Activated naive CD4-positive, alpha-beta T cell treated with anti-CD3 and anti-CD28 coated beads for 36 hours (primary cell): ENCODE measurements at places on chromosomes 3 and 15. TPM values are rescaled to one million over a fixed set of nuclear protein-coding genes. Genes with fewer than 3 reads are reported as not detected.

Gene DLL4
- 0.14 TPM for total RNA-seq

Gene POLQ
- 20.1 TPM for total RNA-seq

Gene CPLX3
- not detected for total RNA-seq

Gene SKIC8
- 46.9 TPM for total RNA-seq

Gene RAD51
- total RNA-seq, result 68.8 TPM

Gene HHATL
- not detected for total RNA-seq

Gene AADACL2
- not detected for total RNA-seq

Gene NR2E3
- not detected for total RNA-seq

Gene CPEB1
- 0.10 TPM for total RNA-seq

Gene LTK
- total RNA-seq, result not detected

Gene DNAH12
- total RNA-seq, result not detected

Gene GPR160
- total RNA-seq, result 10.3 TPM

Gene TAGLN3
- total RNA-seq, result 1.2 TPM

GRCh38 chr15:65970937-65971740, 101.8 kb downstream of the RAB11A start:
- DNase-seq, result no peak

GRCh38 chr3:52023860-52024764, 28.4 kb upstream of the RPL29 start:
- no peak for DNase-seq

DNA sequence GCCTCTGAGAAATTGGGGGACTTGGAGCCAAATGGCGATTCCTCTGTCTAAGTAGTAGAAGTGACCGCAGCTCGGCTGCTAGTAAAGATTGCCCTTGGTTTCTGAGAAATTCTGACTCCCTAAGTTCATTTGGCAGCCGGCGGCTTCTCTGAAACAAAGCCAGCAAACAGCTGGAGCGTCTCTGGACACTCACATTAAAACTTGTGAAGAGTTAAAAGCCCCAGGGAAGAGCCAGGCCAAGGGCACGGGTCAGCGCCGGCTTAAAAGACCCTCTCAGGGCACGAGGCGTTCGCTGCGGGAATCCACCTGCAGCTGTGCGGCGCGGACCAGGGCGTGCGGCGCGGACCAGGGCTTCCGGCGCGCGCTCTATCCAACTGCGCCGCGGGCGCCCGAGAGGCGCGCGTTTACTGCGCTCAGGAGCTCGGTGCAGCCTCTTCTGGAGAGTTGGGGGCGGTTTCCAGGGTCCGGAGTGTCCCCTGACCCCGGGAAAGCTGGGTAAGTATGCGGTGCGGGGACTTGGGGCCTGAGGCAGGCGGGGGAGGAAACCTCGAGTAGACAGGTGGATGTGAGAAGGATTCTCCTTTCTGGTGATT, at the start of gene COL6A5:
Gene COL6A5 (plus strand): TSS at position 186 of the 593 bp plus-strand sequence. CDS start 27,967 bp downstream, outside the sequence.
- DNase-seq, result no peak

GRCh38 chr3:178381555-178381954, 154.7 kb upstream of the KCNMB2 start:
- no peak for DNase-seq

GRCh38 chr3:67558426-67558825, 96.0 kb downstream of the SUCLG2 start:
- DNase-seq, result no peak

DNA sequence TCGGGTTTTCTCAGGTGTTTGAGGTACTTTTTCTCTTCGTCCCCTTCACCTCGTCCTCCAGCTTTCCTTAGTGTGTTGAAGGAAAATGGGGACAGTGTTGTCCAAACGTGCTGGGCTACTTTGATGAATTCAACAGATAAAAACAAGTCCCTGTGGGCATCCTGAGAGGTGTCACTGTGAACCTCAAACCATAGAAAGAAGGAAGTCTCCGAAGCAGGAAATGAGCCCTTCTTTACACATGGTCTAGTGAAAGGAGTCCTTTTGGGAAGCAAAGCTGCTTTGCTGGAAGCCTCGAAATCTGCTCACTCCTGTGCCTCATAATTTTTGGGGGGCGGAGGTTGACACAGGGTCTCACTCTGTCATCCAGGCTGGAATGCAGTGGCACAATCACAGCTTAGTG, 10.6 kb downstream of the IL17RB start:
- DNase-seq, result no peak

DNA sequence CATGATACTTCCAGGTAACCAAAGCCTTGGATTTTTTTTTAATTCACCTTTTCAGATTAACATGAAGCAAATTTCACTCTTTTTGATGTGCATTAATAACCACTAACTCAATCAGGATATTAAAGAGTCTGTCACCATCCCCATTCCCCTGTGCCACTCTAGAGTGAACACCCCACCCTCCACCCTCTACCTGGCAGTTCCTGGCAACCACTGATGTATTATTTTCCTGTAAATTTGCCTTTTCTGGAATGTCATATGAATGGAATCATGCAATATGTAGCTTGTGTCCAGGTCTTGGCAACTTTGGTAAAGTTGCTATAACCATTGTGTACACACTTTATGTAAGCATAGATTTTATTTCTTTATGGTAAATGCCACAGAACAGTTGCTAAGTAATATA, 627.6 kb downstream of the MCTP2 start:
- no peak for DNase-seq

DNA sequence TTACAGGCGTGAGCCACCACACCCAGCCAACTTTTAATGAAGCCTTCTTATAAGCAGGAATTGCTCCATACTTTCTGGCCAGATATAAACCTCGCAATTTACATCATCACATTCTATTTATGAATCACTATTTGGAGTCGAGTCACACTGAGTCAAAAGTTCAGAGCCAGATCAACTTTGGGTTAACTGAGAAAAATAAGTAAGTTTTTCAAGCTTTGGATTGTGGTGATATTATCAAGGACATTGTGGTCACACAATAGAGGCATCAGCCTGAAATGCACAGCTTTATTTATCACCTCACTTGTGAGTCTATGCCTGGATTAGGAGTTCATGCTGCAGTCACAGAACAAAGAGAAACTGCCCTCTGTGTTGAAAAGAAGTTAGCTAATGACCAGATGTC, 1163.5 kb downstream of the ROBO1 start:
- no peak for DNase-seq

DNA sequence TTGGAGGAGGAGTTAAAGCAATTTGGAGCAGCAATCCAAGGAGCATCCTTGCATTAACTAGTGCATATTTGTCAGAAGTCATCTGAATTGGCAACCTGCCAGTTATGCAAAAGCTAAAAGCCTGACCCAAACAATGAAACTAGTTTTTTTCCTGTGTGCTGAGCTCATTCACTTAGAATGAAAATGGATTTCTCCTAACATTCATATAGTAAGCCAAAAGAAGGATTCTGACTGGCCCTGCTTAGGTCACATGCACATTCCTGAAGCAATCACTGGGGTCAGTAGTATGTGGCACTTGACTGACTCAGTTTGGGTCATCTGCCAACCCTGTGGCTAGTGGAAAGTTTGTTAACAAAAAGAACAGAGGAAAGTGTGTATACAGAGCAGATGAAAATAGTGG, 30.5 kb downstream of the OXSM start:
- no peak for DNase-seq

GRCh38 chr15:43210172-43210745, 10.6 kb downstream of the EPB42 start:
- no peak for DNase-seq

GRCh38 chr3:8886546-8886945, 76.7 kb downstream of the RAD18 start:
- no peak for DNase-seq

GRCh38 chr15:100714749-100715342, 112.5 kb downstream of the ASB7 start:
- no peak for DNase-seq

DNA sequence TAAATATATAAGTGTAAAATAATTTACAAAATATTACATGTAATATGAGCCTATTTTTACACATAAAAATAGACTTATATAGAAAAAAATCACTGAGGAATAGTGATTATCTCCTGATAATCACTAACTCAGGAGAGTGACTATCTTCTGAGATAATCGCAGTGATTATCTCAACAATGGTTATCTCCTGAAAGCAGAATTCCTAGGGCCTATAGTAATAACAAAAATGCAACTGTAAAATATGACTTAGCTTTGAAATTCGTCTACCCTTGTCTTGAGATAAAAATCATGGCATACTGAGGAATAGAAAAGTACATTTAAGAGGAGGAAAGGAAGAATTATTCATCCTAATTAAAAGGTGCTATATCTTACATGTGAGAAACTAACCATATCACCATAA, 117.0 kb upstream of the ASB14 start:
- DNase-seq, result no peak

DNA sequence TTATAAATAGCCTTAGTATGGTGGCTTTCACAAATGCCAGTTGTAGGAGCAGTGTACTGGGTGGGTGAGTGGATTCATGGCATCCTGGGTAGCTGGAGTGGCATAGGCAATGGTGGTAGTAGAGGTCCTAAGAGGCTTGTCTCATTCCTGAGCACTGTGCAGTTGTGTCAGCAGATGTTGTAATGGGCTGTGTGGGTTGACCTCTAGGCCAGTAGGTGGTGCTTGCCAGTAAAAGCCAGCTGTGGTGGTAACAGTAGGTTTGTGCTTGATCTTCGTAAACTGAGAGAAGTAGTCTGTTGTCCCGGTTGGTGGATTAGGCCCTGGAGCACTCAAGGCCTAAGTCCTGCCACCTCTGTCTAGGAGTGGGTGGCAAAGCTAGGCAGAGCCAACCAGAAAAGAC, 149.7 kb upstream of the SUCLG2 start:
- DNase-seq, result no peak

GRCh38 chr3:10766049-10766705, 49.9 kb upstream of the SLC6A11 start:
- DNase-seq, result no peak
